Esophagus squamous epithelium (tissue), 5 donors: ENCODE measurements at places on chromosomes 16 and 17.
A peak's percentile ranks its signal among the peaks of the same experiment; 100 is the strongest.

DNA sequence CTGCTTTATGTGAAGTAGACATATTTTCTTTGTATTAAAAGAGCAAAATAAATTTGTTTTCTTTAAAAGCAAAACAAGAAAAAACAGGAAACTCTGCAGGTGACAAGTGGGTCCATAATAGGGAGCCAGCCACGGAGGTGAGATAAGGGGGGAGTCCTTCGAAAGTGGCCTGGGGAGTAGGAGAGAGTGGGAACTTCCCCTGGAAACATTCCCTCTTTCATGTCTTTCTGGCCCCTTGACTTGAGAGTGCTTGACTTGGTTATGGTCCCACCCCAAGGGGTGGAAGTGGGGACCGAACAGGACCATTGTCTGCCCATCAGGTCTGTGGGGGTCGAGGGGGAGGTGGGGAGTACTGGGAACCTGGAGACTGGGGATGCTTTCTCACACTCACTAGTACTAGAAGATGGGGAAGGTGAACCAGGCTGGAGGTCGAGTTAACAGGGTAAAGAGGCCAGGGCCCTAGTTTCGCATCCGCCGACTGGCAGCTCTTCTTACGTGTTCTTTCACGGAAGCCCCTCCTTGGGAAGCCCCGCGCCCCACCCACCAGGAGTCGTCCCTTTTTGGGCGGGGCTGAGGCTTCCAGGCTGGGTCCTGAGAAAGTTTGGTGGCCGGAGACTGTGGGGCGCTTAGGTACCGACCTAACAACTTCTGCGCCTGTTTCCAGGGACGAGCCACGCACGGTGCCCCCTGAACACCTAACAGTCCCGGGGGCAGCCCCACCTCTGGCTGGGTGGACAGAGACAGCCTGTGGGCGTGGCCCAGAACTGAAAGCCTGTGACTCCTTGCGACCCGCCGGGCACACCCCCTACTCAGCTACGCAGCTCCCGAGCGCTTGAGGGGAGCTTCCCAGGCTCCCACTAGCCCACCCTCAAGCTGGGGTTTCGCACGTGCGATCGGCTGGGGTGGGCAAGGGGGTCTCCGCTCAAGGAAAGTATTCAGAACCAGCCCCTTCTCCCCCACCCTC, 790 bp downstream of the TRADD start:
- no peak for DNase-seq
- peak overlapping the region; percentile 71 for H3K4me3 ChIP-seq
- no peaks in the 10 kb centered on the region for H3K27me3 ChIP-seq
- H3K27ac ChIP-seq, result peak overlapping the region; percentile 95
- peaks cover 91% of the 10 kb centered on the region for H3K4me1 ChIP-seq

GRCh38 chr17:6567528-6568183, 11.3 kb upstream of the PITPNM3 start:
- peak overlapping the region; percentile 62 for H3K27ac ChIP-seq
- H3K36me3 ChIP-seq, result no peaks in the 10 kb centered on the region
- H3K27me3 ChIP-seq, result no peaks in the 10 kb centered on the region
- peak overlapping the region; percentile 13 for H3K4me3 ChIP-seq
- DNase-seq, result no peak

- no peak overlapping the region for H3K4me3 ChIP-seq
- H3K27ac ChIP-seq, result no peak overlapping the region
- no peaks in the 10 kb centered on the region for H3K4me1 ChIP-seq
- no peak for DNase-seq
- no peaks in the 10 kb centered on the region for H3K27me3 ChIP-seq
Observed at GRCh38 chr17:80724775-80725266, 180.2 kb downstream of the RPTOR start.

DNA sequence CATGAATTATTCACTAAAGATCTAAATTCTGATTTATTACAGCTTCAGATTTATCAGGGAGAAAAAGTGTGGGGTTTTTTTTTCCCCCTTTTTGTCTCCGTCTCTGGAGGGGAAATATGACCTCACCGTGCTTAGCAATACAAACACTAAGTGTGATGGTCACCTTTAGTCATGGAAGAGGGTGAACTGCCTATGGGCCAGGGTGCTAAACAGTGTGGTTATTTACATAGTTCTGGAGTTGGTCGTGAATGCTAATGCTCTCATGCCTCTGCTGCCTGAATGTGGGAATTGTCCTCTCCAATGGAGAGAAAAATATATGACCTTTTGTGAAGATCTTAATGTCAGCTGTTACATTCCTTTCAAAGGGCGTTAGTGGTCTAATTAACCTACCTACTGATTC, 44.8 kb upstream of the MSI2 start:
- H3K4me3 ChIP-seq, result no peak overlapping the region
- H3K27ac ChIP-seq, result no peak overlapping the region
- no peaks in the 10 kb centered on the region for H3K4me1 ChIP-seq
- DNase-seq, result no peak
- no peaks in the 10 kb centered on the region for H3K36me3 ChIP-seq
- no peaks in the 10 kb centered on the region for H3K27me3 ChIP-seq

- H3K27ac ChIP-seq, result no peak overlapping the region
- H3K27me3 ChIP-seq, result peaks cover 5% of the 10 kb centered on the region
- H3K36me3 ChIP-seq, result no peaks in the 10 kb centered on the region
Observed at GRCh38 chr16:66432429-66432828, 5.3 kb downstream of the BEAN1 start.
